ENCODE measurements at places on chromosomes 7 and 10.

DNA sequence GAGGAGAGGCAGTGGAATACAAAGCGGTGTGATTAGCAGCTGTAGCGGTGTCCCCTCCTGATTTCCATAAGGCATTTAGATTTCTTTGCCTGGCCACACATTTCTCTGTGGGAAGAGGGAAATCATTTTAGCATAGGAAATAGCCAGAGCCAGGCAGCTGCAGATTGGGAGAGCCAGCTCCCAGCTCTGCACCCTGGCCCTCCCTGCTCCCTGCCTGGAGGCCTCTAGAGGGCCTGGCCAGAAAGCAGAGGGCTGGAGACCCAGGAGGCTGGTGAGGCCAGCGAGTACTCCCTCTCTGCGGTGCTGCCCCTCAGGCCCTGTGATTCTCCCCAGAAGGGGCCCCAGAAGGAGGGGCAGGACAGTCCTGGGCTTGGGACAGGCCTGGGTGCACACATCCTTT is 85.7 kb downstream of the C10orf105 start:
- DNase-seq, result no peak

DNA sequence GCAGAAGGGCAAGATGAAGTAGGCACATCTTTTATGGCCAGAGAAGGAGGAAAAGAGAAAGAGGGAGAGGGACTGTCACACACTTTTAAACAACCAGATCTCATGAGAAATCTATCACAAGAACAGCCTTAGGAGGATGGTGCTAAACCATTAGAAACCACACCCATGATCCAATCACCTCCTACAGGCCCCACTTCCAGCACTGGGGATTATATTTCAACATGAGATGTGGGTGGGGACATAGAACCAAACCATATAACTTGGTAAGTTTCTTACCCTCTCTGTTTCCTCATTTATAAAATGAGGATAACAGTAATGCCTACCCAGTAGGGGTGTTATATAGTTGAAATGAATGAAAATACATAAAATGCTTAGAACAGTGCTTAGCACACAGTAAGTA is 66.0 kb downstream of the CHCHD3 start:
- no peak for DNase-seq

DNA sequence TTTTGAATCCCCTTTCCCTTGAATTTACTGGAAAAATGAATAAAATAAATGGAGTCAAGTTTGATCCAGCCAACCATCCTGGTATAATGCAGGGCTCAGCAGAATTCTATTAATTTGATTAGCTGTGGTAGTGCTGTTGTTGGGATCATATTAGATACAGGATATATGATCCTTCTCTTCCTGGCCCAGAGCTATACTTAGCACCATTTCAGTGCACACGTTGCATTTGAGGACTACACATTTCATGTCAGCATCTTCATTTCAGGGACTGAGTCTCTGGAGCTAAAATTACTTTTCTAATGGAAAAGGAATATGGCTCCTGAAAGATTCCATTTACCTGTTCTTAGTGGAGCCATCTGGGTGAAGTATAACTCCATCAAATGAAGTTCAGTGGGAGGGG is 240.3 kb downstream of the BMPER start:
- DNase-seq, result no peak

- no peak for DNase-seq
Measured at GRCh38 chr7:7675686-7676085, 35.1 kb downstream of the UMAD1 start.

GRCh38 chr10:30853066-30853465 is 178.6 kb downstream of the ZNF438 start:
- DNase-seq, result no peak

DNA sequence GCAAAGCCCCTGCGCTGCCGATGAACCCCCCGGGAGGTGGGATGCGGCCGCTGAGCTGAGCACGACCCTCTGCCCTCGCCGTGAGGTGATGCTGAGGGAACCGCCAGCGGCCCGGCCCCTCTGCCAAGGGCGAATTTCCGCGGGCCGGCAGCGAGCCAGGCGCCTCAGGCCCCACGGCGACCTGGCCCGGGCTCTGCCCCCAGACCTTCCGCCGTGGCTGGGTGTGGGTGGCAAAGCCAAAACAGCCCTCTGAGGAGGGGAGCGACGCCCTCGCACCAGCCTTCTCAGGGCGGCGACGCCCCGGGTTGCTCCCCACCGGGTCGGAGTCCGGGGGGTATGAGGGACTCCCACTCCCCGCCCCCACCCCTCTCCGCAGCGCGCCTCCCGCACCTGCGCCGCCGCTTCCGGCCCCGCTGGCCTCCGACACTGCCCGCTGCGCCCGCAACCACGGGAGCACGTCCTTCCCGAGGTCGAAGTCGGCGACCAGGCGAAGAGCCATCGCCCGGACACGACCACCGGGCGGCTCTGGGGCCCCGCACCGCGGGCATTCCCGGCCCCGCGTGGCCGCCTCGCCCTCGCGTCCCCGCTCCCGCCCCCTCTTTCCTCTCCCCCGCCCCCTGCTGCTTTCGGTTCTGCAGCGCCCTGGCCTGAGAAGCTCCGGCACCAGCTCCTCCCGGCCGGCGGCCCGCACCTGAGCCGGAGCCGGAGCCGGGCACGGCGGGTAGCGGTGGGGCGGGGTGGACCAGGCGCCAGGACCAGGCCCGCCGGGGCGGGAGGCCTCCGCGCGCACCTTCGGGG is at the start of gene GSAP:
GSAP (minus strand) TSS at position 527 of the 798 bp plus-strand sequence; CDS start at position 499, 28 bp downstream.
- DNase-seq, result no peak

DNA sequence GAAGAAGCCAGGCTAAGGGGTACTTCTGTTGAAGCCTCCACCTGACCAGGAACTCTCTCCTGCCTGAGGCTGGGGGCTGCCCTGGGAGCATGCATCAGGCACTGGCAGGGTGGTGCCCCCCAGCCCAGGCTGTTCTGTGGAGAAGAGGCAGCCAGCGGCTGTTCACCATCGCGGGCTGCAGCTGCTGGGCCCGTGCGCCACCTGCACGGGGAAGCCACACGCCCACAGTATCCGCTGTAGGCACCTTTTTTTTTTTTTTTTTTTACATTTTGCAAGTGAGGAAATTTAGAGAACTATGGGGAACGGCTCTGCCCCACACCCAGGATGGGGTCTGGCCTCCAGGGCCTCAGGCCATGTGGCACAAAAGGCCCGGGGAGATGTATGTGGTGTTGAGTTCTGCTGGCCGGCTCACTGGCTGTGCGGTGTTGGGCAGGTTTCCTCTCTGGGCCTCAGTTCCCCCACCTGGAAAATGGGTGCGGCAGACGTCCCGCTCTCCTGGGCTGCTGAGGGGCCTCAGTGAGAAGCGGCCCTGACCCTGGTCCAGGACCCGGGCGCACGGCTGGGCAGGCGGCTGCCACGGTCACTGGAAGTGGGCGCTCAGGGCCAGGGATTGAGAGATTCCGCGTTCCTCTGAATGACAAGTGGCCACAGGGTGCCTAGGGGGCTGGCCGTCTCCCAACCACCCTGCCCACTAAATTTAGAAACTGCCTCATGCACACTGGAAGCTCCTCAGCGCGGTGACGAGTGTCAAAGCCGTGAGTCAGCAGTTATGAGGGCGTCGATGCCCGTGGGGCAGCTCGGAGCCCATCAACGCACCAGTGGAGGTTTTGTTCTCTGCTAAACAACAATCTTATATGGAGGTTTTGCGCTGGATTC is 8.8 kb upstream of the INTS1 start:
- DNase-seq, result no peak

- DNase-seq, result no peak
Measured at GRCh38 chr7:71868797-71869196, 543.3 kb downstream of the CALN1 start.

DNA sequence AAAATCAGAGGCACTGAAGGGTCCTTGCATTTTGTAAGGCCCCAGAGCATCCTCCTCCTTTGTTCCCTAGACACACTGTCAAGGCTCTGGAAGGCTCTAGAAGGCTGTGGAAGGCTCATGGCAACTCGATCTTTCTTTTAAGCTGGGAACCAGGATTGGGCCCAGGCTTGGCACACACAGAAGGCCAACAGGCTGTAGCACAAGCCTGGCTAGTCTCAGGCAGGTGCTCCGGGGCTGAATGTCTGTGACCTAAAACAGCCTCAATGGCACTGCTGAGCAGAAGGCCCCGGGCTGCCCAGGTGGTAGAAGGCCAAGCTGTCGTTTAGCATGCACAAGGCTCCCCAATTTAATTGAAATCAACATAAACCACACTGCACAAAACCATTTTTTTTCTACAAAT is 55.7 kb downstream of the PRKAG2 start:
- DNase-seq, result no peak

DNA sequence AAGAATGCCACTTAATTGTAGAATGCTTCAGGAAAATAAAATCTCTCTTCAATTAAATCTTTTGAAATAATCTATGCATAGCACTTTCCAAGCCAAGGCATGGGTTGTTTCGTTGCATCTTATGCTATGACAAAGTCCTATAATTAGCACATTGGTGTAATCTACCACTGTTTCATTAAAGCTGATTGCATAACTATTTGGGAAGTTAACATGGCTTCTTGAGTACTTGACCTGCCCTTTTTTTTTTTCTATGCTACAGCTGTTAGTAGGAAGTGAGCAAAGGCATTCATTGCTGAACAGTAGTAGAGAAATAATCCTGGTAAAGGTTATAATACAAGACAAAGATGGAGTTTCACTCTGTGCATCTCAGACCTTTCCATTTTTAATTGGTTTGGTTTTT is 557.2 kb upstream of the CELF2 start:
- DNase-seq, result no peak

GRCh38 chr10:12733271-12733670 is 268.2 kb downstream of the CCDC3 start:
- DNase-seq, result no peak

DNA sequence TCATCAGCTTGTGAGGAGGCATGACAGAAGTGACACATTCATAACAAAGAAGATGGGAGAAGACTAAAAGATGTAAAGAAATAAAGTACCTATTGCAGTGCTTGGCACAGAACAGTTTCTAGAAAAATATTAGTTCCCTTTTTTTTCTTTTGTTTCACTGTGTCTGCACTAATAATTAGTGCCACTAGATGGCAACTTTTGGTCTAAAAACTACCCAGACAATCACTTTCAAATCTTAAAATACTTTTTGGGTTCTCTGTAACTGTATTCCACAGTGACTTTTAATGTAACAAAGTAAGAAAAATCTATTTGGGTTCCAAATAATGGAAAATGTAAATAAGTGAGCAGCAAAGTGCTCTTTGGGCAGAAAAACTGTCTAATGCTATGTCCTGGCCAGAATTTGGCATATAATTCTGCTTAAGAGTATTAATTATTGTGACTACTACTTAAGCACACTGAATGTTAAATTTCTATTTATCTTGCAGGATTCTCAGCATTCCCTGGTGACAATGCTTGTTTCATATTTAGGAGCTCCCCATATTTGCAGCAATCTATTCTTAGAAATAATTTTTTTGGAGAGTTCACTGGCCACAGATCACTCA is 134.8 kb upstream of the KIF5B start:
- DNase-seq, result no peak

DNA sequence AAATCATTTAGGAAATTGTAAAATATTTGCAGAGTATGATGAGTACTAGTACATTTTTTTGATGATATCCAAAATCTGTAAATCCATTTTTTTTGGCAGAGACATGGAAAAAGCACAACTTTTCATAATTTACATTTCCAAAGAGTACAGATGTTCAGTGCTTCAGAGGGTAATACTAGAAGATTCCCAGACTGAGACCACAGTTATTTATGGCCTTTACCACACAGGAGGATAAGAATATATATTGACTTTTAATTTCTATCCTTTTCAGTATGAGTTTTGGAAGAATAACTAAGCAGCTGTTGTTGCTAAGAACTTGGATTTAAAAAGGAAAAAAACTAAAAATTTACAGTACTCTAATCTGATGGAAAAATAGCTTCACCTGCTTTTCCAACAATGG is 61.9 kb downstream of the HGF start:
- DNase-seq, result no peak

GRCh38 chr7:2143450-2143849 is 89.3 kb downstream of the MAD1L1 start:
- no peak for DNase-seq

DNA sequence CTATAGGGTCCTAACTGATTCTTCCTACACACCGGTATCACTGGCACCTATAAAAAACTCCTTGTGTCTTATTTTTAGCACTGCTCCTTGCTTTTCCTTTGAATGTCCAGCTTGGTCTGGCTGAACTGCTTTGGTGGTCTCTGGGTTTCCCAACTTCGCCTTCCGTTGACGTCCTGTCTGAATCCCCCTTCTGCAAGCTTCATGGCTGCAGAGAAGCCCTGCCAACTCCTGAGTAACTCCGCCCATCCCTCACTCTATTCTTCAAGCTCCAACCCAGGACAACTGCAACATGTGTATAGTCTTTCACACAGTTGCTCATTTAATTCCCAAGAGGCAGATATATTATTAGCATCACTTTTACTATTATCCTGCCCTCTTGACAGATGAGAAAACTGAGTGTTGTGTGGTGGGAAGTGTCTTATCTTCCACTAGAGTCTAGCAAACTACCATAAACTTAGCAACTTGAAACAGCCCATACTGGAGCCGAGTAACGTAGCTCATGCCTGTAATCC is 40.9 kb downstream of the MTURN start:
- DNase-seq, result no peak

GRCh38 chr10:91562839-91563581 is 69.9 kb downstream of the PPP1R3C start:
- DNase-seq, result no peak

DNA sequence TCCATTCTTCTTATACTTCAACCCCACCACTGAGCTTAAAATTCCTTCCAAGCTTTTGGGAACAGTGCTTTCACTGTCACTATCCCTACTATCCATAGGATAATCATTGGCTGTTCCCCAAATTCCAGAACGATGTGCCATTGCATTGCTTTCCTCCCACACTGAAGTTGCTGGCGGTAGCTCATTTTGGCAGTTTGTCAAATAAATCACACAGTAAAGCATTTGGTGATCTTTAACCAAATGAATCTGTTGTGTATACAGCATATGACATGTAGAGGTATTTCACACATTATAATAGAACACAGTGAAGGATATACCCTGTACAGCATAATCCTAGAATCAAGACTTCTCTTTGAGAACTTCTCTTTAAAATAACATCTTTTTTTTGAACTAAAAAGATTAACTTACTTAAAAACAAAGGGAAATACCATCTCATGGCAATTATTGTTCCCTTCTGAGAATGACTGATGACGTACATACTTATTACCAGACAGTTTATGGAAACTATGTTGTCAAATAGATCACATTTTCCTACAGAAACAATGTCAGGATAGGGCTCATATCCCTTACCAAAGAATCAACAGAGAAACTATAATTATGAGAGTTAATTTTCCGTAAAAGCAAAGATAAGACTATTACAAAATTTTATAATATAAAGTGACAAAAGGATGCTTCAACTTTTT is 93.6 kb downstream of the CTNNA3 start:
- peak; percentile 78 for DNase-seq

DNA sequence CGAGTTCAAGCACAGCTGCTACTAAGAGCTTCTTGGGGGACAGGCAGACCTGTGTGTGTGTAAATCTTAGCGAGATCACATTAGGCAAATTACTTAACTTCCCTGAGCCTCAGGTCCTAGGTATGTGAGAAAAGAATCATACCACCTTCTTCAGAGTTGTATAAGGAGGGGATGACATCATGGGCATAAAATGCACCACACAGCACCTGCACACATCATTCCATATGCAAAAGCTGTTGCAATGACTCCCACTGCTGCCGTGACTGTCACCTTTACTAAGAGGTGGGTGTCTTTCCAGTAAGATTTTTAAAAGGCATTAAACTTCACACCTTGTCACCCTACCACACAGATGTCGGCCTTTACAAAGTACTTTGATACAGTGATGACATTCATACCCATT is 146.0 kb downstream of the FANK1 start:
- DNase-seq, result no peak

- DNase-seq, result no peak
Measured at GRCh38 chr7:44538093-44538797, 2.9 kb downstream of the NPC1L1 start.

Data from AG04450 (cell line).